ENCODE measurements at places on chromosomes 12 and 14.

DNA sequence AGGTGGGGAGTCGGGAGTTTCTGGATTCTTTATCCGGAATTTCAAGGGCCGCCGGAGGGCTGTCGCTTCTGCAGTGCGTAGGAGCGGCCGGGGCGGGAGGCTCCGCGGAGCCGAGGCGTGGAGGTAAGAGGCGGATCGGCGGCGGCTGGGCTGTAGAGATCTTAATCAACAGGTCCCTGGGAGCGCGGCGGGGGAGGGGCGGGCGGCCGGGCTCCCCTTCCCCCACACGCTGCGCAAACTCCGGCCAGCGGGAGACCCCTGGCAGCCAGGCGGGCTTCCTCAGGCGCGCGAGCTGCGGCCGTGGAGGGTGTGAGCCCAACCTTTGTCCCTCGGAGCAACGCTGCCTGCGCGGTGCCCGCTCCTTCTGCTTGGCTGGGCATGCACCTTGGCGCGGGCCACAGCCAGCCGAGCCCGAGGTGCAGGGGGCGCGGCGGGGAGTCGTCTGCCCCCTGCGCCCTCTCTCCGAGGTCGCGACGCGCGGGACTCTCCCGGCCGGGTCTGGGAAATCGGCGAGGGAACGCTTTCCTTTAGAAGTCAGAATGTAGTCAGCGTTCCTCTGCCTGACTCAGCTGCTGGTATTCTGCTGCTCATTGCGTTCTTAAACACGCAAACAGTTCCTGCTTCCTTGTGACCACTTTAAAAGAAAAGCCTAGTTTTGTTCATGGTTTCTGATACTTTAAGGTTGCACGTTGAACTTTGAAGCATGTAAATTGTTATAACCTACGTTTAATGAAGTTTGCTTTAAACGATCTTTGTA lies at the start of gene PALS1:
TSS of gene PALS1 (plus strand) at position 25 of the 757 bp plus-strand sequence. CDS start 37,736 bp downstream, outside the sequence.
- peak; percentile 44 for DNase-seq

GRCh38 chr12:92408072-92408900 lies 262.6 kb upstream of the BTG1 start:
- peak; percentile 54 for DNase-seq

- no peak for DNase-seq
These were observed 33.9 kb upstream of the CDKN3 start for GRCh38 chr14:54362759-54363437.

DNA sequence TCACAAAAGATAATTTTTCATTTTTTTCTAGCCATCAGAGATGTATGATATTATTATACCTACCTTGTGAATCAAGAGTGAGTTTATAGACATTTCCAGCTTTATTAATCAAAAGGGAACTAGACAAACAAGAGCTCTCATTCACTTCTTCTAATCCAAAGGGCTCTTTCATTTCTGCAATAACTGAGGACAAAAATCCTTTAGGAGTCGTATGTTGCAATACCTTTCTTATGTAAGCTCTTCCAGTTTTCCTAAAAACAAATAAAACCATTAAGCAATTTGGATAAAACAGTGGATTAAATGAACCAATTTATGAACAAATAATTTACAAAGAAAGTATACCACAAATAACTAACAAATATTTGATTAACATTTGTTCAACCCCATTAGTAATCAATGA lies 107.1 kb downstream of the CATSPERB start:
- no peak for DNase-seq

DNA sequence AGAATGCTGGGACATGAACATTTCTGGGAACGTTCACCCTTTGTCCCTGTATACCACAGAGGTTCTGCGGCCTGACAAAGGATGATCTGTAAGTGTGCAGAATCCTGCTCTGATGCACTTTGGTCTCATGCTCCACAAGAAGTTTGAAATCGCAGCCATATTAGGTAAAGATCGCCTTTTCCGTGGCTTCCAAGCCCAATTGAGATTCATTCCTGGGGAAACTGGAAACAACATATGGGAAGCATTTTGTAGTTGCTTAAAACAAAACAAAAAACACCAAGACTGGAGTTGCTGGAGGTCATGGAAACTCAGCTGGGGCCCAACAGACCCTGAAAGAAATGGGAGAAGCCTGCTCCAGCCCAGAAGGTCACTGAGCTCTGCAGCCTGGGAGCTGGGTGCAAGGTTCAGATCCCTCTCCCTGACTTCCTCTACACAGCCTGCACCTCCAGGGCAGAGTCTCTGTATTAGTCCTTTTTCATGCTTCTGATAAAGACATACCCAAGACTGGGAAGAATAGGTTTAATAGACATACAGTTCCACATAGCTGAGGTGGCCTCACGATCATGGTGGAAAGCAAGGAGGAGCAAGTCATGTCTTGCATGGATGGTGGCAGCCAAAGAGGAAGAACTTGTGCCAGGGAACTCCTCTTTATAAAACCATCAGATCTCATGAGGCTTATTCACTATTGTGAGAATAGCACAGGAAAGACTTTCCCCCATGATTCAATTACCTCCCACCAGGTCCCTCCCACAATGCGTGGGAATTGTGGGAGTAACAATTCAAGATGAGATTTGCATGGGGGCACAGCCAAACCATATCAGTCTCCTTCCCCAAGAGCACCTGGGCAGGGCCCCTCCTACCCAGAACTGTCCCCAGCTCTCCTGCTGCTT lies 60.8 kb upstream of the CHGA start:
- DNase-seq: no peak

DNA sequence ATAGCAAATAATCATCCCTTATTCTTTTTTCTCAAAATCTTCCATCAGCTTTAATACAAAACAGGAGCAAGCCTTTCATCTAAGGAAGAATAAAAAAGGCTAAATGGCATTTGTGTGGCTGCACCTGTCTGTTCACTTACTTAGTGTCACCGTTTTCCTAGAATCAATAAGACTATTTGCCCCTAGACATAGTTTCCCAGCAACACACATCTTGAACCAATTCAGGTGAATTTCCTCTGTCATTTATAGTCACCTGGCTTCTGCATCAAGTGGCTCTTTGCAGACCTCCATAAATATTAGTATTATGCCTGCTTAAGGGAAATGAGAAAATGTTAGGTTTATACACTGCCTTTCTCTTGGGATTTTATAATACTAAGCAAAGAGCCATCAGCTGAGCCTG lies 17.4 kb upstream of the GCH1 start:
- DNase-seq: no peak

- DNase-seq: no peak
These were observed 1.3 kb upstream of the SYCP3 start for GRCh38 chr12:101740566-101740965.

DNA sequence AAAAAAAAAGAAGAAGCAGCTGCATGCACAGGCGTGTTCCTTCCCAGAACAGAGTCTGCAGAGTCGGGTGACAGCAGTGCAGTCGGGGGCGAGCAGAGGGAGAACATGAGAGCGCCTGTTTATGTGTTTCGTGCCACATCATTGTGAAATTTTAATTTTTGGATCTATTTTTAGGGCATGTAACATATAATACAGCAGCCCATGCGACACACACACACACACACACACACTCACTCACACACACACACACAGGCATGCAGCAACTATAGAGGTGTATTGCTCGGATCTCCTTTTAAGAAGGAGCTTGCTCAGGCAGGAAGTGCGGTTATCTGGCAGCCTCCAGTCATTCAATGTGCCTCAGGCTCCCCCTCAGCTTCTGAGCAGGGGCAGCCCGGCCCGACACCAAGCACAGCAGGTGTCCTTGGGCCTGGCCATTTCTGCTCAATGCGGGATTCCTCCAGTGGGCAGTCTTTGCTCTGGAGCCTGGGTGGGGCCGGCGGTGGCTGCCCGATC lies 71.8 kb downstream of the ZNF664 start:
- DNase-seq: no peak

DNA sequence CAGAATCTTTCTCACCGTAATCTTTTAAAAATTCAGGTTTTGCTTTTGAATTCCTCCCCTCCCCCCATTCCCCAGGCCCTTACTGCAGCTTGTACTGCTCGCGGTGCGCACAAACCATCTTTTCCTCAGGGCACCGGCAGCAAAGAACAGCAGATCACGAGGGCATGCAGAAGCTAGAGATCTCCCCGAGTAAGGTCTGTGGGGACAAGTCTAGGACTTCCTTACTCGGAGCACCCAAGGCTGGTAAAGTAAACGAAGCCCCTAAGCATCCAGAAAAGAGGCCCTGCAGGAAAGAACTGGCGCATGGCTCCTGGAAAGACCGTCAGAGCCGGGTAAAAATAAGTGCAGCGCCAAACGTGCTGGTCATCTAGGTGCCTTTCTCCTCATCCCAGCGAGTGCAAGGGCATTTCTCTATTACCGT lies 727 bp downstream of the LDHB start:
- peak; percentile 44 for DNase-seq

GRCh38 chr14:70398706-70399431 lies 18.0 kb downstream of the SYNJ2BP start:
- DNase-seq: no peak

DNA sequence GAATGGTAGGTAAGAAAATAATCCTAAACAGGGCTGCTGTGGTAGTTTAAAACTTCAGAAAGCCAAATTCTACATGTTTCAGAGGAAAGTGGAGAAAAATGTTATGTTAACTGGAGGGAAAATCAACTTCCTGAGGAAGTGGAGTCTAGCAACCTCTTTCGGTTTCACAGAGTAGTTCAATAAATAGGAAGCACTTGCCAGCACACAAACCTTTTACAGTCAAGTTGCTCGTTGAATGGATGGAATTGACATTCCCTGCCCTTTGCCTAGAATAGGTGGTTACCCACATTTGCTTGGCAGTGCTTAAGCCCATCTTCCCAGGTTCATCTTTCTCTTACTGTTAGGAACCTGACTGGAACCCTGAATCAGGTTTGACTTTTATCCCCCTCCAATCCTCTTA lies 15.9 kb downstream of the ANKRD13A start:
- DNase-seq: peak; percentile 69

- DNase-seq: peak; percentile 67
These were observed 456.2 kb downstream of the FOXG1 start for GRCh38 chr14:29222671-29223268.

DNA sequence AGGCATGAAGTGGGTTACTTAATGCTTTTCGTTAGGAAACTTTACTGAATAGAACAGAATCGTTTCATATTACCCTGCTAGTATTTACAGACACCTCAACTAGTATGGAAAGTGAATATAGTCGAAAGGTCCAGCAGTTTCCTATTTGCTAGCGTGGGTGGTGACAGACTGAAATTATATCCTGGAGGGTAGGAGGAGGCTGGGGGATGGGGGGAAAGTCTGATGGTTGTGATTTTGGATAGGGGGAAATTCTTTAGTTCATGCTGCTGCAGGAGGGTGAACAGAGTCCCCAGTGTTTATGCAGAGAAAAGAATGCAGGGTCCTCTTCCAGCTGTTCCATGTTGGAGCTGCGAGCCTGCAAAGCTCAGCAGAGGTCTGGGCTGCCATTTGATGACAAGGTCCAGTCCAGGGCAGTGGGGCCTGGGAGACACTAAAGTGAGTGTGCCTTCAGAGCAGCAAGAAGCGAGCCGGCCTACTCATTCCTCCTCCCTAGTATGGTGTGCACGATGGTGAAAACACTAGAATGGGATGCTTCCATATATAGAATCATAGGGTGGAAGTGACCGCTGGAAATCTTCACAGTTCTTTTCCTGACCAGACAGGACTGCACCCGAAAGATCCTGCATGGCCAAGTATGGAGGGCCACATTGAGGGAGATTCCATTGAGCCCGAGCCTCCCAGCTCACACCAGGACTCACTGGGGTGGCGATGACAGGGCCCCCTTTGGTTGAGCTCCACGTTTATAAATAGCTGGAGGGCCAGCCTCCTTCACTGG lies 2.1 kb downstream of the SAMD4A start:
- DNase-seq: peak; percentile 46

DNA sequence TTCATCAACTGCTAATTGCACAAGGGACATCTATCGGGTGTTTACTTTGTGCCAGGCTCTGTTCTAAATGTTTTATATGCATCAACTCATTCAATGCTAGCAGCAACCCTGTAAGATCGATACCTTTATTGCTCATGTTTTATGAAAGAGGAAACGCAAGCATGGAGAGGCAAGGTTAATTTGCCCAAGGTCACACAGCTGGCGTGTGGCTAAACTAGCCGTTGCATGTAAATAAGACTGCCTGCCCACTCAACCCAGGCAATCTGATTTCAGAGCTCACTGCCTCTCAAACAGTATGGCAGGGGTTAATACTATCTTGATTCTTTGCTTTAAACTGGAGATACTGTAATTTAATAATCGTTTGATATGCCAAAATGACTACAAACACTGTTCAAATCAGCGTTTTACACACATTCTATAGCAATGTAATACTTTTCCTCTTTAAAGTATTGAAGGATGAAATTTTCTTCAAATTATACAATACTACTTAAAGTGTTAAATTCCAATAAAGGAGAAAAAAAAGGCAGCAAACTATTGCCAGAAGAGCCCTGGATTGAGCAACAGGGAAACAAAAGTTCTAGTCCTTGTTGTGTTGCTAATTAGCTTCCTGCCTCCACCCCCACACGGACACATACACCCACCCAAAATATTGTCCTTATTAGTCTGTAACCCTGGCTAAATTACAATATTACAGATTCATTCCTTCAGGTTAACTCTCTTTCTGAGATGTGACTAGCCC lies 39.1 kb upstream of the DHRS7 start:
- DNase-seq: no peak

DNA sequence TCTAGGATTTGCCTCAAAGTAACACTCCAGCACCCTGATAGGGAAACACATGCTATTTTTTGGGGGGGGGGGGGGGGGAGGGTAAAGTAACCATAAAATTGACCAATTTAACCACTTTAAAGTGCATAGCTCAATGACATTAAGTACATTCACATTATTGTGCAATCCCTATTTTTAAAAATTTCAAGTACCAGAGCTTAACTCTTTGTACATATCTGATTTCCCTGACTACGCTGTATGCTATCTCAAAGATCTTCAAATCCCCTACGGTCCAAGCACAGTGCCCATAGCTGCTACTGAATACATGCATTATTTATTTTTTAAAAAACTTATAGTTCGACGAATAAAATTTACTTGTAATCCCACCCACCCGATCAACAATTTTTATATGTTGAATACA lies 63.0 kb downstream of the BCL2L14 start:
- no peak for DNase-seq

- DNase-seq: peak; percentile 67
These were observed 67.2 kb downstream of the RIC8B start for GRCh38 chr12:106841510-106842302.

- DNase-seq: peak; percentile 85
These were observed 111.4 kb downstream of the CRACR2A start for GRCh38 chr12:3641428-3642018.

DNA sequence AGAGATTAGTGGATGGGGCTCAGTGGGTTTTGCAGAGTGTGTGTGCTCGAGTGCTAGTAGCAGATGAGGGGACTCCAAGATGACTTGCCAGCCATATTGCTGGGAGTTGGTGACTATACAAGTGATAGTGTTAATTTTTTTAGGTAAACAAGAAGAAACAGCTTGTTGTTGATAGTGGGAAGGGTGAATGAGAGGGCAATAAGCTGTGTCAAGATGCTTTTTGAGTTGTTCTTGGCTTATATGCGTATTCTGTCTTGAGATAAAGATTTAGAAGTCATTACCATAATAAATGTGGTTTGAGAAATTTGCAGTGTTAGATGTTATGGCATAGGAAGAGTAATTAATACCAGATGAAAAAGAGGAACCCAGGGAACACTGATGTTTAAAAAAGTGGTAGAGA lies 75.3 kb downstream of the RCOR1 start:
- no peak for DNase-seq

- DNase-seq: no peak
These were observed 10.3 kb downstream of the TWF1 start for GRCh38 chr12:43795716-43796280.

All from dermis microvascular lymphatic vessel endothelial cell (primary cell).